NCI-H345 (cell line): ENCODE measurements at places on chromosomes 11 and 22.

DNA sequence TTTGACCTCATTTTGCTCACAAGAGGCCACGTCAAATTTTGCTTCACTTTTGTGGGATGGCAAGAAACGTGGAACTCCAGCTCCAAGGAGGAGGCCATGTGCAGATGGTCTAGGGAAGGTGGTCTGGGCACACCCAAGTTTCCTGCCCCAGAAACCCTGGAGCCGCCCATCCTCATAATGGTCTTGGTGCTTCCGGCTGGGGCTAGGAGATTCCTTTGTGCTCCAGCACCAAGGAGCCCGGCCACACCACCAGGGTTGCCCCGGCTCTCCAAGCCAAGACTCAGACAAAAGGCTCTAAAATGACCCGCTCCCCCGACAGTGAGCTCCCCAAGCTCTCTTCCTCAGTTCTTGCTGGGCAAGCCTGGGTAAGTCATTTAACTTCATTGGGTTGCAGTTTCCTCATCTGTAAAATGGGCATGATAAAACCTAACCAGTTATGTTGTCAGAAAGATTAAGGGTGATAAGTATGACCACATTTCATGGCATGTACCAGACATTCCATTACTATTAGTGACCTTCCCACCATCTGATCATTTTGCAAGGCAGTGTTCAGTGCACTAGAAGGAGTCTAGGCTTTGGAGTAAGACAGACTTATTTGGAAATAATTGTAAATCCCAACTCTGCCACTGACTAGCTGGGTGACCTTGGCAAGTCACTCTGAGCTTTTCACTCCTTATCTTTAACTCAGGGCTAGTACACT, 23.3 kb downstream of the DKK3 start:
- no peak for DNase-seq

DNA sequence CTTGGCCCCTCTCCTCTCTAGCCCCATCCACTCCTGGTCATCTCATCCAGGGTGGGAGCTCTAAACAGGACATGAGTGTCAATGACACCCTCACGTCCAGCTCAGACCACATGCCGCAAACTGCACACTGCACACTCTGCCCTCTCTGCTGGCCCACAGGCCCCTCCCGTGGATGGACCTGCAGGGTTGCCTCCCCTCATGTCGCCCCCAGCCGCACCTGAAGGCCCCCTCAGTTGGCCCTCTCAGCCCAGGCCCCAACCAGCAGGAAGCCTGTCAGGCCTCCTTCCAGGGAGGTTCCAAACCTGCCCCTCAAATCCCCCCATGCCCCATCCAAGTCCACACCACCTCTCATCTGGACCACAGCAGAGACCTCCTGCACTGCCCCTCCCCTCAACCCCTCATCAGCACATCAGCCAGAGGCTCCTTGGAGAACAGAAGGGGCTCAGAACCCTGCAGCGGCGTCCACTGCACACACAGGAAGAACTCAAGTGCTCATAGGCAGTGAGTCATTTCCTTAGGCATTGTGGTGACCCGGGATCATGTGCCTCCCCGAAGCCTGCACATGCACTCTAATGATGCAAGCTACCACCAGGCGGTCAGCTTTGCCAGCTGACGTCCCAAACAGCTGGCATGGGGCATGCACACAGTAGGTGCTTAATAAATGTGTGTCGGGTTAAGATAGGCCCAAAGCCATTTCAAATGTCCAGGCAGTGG, 12.9 kb upstream of the CDKN1C start:
- DNase-seq = no peak

DNA sequence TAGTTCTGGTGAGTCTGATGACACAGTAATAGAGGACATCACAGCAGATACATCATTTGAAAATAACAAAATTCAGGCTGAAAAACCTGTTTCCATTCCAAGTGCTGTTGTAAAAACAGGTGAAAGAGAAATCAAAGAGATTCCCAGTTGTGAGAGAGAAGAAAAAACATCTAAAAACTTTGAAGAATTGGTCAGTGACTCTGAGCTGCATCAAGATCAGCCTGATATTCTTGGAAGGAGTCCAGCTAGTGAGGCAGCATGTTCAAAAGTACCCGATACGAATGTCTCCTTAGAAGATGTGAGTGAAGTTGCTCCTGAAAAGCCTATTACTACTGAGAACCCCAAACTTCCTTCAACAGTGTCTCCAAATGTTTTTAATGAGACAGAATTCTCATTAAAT, 38.7 kb downstream of the RTN3 start:
- DNase-seq = no peak

DNA sequence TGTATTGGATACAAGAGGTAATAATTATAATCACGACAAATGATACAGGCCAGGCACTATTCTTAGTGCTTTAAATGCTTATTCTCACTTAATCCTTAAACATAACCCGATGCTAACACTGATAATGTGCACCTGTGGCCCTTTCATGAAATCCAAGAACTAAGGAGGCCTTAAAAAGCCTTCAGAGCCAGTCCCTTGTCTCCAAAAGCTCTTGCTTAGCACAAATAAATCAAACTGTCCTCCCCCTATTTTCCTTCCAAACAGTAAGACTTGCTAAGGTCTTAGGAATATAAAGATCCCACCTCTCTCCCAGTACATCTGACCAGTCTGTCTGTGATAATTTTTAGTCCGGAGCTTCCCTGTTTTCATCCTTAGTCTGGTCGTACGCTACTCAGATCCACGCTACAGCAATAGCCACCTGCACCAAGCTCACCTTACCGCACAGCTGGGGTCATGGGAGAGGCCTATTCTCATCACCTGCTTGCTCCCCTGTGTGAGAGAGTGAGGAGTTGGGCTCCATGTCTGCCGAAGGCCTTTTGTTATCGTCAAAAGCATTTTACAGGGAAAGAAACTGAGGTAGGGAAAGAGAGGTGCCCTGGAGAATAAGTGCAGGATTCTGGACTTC, 16.9 kb downstream of the FXYD6 start:
- peak; percentile 19 for DNase-seq

DNA sequence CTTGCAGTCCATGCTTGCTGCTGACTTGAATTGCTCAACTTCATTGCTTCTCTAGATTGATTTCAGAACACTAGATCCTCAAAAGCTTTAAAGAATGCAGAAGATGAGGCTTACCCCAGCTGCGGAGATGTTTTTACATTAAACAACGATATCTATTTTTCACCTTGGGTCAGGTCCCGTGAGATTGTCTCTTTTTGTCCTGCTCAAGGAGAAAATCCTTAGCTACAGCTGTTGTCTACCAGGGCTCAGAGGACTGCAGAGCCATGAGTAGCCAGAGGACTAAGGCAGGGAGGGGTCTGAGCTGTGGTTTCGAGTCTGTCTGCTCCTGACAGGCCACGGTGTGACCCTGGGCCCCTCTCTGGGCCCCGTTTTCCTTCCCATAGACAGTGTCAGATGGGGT, 51.4 kb downstream of the PKNOX2 start:
- no peak for DNase-seq

- no peak for DNase-seq
These were observed 1.9 kb downstream of the NLRP6 start for GRCh38 chr11:279966-280705.

- no peak for DNase-seq
These were observed 29.5 kb upstream of the CCDC34 start for GRCh38 chr11:27392278-27393114.

- no peak for DNase-seq
These were observed 50.7 kb upstream of the SPATA19 start for GRCh38 chr11:133896028-133896427.

- no peak for DNase-seq
These were observed 29.1 kb upstream of the CCND1 start for GRCh38 chr11:69611548-69612526.

DNA sequence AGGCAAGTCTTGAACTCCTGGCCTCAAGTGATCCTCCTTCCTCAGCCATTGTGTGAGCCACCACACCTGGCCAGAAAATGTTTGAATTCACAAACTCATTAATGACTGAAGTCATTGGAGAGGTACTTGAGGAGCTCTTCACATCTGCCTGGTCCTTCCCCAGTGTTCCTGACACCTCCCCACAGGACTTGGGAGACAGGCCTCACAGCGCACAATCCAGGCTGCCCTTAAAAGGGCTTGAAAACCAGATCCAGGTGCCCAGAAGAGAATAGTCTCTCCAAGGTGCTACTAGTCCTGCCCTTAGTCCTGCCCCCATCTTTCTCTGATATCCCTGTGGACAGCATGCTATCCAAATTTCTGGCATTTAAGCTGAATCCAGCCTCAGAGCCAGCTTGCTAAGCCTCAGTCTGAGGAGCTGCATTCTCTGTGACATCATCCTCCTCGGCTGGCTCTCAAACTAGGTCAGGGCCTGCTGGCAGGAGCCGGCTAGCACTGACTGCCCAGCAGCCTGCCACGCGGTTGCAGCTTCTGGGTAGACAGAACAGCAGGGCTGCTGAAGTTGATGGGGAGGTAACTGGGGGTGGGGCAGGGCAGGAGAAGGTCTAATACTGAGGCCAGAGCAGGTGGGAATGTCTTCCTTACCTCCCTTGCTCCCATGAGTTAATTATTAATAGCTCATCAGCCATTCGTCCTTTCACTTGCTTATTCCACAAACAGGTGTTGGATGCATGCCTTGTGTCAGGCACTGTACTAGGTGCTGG, 35.3 kb upstream of the NECTIN1 start:
- no peak for DNase-seq

DNA sequence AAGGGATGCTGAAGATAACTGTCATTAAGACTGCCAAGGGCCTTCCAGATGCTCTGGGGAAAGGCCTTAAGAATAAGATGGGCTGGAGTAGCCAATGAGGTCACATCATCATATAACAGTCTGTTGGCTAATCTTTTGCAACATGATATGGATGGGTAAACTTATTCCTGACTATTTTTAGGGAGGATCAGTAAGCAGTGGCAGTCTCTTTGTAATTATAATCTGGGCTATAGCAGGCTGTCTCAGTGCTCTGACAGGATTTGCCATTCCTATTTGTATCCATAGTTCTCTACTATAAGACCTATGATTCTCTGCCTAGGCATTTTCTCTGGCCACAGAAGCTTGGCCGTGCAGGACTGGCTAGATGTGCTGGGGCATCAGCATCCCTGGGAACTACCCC, 16.1 kb upstream of the CALCB start:
- no peak for DNase-seq

- DNase-seq = no peak
These were observed 81.6 kb upstream of the CCDC90B start for GRCh38 chr11:83367745-83368144.

GRCh38 chr22:22421392-22421791, 87.2 kb downstream of the ZNF280B start:
- DNase-seq = no peak

DNA sequence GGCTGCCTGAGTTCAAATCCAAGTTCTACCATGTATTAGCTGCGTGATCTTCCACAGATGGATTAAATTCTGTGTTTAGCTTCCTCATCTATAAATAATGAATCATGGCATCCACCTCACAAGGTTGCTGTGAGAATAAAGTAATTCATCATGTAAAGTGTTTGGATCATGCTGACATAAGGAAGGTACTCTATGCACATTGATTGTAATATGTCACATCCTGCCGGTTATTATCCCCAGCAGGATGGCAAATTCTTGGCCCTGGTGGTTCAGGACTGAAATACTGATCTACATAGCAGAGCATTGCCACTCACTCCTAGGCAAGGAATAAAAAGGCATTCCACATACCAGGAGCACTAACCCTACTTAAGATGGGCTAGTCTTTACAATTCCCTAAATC, 40.8 kb downstream of the LGR4 start:
- DNase-seq = no peak

GRCh38 chr11:47259232-47259977, 1.6 kb downstream of the NR1H3 start:
- no peak for DNase-seq

DNA sequence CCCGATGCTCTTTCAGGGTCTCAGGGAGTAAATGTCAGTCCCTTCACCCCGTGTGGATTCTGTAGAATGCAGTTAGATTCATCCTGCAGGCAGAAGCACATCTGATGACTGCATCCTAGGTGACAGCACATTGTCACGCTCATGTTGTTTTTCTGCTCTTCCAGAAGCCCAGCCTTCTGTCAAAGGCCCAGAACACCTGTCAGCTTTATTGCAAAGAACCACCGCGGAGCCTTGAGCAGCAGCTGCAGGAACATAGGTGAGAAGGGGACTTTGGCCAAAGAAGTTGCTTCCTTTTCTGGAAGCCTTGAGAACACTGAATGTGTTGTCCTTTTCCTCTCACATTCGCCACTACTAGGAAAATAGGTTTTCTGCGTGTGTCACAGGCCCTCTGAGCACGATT, 43.7 kb downstream of the PPP2R1B start:
- no peak for DNase-seq

GRCh38 chr22:17158568-17159503, at the start of gene HDHD5:
TSS of gene HDHD5 (minus strand) at chr22:17159277. CDS start at chr22:17159251, 26 bp downstream.
- peak; percentile 84 for DNase-seq

DNA sequence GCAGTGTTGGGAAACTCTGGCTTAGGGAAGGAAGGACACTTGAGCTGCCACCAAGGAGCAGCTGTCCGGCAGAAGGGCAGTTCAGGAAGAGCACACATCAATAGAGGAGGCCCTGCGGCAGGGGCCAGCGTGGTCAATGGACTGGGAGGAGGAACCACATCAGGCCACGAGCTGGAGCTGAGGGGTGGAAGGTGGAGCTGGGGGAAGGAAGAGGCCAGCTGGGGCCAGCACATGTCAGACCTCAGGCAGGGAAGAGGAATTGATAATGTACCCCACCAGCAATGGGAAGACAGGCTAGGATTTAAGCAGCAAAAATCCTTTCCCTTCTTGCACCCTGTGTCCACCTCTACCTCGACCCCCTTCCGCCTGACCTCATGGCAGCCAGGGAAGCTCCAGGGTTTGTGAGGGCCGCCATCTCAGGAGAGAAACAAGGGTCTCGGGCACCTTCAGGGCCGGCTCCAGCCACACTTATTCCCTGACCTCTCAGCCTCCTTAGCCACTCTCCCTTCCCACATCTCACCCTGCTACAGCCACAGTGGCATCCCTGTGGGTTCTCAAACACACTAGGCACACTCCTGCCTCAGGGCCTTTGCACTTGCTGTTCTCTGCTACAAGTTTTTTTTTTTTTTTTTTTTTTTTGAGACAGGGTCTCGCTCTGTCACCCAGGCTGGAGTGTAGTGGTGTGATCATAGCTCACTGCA, 157.8 kb upstream of the GRK3 start:
- no peak for DNase-seq

- DNase-seq = peak; percentile 20
These were observed 86.8 kb downstream of the NECTIN1 start for GRCh38 chr11:119641983-119642745.

DNA sequence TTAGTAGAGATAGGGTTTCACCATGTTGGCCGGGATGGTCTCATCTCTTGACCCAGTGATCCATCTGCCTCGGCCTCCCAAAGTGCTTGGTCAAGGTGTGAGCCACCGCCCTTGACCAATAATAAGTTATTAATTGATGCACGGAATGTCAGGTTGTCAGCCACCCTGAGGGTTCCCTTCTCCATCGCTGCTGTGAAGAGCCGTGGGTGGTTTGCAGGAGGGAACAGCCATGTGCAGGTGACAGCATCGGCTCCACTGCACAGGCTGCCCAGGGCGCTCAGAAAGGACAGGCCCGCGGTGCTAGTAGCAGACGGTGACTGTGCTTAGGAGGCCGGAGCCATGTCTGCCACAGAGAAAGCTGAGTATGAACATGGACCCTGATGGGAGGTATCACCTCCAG, 814.0 kb downstream of the BRD1 start:
- no peak for DNase-seq

- no peak for DNase-seq
These were observed 2.1 kb downstream of the LPXN start for GRCh38 chr11:58573451-58574104.
